ENCODE measurements at places on chromosomes 2 and 18.
A peak's percentile ranks its signal among the peaks of the same experiment; 100 is the strongest.

DNA sequence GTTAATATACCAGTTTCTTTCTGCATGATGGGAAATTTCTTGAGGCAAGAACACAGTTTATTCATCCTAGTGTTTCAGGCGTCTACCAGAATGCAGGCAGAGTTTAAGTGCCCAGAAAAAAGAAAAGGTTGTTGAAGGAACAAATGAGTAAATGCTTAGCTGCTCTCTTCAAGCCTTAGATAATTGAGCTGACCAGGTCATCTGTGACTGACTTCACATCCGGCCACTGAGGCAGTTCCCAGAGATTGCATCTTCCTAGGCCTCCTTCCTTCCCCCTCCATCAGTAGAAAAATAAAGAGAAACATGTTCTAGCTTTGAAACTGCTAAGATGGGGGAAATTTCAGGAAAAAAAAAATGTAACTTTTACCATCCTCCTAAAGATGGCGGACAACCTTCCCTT is 9.4 kb upstream of the TMEM163 start:
- DNase-seq: no peak

DNA sequence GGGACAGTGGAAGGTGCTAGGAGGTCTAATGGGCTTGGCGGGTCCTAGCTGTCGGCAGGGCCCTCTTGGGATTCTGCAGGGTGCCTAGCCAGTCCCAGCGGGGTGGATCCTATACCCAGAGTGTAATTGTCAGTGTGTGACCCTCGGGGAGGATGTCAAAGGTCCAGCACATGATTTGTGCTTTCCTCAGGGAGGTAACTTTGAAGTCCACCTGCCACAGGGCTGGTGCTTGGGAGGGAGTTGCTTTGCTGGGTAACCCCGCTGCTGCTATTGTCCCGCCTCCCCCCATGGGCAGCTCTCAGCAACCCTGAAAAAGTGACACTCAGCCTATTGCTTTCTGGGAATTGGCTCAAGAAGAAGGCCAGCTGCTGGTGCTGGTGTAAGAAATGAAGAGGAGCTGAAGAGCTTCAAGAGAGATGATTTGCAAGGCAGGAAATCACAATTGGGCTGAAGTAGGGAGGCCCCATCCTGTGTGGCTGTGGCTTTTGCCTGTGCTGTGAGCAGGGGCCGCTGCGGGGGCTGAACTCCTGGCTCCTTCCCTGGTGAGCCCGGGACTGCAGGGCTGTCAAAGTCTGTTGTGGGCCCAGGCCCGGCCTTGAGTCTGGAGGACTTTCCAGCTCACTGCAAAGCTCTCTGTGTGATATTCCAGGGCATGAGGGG is 36.4 kb downstream of the EMILIN2 start:
- peak; percentile 18 for DNase-seq

- no peak for DNase-seq
Observed at GRCh38 chr2:221389904-221390303, 182.2 kb downstream of the EPHA4 start.

DNA sequence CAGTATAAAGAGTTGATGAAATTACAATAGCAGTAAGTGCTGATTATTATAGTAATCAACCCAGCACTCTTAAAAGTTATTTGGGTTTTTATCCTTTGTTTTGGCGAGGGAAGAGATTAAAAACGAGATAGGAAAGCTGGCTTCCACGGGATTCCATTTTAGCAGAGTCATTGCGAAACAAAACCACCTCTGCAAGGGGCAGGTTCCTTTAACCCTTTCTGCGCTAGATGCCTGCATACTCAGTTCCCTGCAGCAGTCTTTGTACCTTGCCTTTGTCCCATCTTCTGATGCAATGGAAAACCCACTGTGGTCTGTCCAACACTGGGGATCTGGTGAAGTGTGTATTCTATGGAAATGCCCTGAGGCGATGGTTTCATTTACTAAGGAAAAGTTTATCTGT is 2.7 kb downstream of the YPEL5 start:
- DNase-seq: no peak

DNA sequence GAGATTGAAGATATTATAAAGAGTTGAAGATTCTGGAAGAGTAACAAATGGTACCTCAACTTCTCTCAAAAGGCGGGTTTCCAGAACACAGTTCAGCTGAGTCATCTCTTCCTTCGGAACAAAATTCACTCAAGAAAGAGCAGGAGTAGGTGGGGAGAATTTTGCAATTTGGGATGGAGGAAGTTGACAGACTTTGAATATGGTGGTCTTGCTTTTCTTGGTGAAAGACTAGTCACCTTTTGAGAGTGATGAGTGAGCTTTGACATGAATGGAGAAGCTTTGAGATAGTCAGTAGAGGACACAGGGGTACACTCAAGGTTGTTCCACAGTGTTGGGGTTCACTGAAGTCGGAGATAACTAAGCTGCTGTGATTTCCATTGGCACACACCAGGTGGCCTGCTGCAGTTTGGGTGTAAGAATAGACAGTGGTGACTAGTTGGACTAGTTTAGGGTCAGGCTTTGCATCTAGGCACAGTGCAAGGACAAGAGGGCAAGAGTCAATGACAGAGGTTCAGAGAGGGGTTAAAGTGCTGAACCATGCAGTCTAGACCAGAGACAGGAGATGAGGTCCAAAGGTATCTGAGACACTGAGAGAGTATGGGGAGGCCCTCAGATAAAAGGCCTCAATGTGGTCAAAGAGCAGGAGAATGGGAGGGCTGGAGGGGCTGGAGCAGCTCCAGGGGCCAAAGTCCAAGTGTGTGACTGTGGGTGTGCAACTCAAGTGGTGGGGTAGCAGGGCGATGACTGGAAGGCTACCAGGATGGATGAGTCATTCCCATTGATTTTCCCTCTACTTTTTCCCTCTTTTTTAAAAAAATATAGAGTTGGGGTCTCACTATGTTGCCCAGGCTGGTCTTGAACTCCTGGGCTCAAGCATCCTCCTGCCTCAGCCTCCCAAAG is 7.7 kb downstream of the CCL20 start:
- DNase-seq: no peak

DNA sequence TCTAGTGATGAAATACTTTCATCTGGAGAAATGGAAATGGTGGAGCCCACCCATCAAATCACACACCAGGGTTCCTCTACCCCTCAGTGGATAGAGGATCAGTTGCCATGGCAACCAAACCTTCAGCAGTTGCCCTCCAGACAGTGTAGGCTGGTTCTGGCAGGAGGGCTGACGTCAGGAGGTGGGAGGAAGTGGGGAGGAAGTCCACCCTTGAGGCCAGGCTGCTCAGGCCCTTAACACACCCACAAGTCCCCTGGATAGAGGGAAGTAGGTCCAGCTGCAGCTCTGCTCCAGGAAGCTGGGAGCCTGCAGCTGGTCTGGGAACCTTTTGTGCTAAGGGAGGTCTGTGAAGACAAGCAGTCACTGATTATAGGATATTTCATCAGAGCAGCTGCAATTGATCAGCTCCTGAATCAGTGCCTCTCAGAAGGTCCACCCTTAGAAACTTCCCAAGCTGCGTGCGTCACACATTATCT is 186.6 kb downstream of the MTX2 start:
- no peak for DNase-seq

- DNase-seq: no peak
Observed at GRCh38 chr2:140508756-140509155, 1622.1 kb downstream of the LRP1B start.

GRCh38 chr2:26646986-26647672 is 6.0 kb upstream of the CIB4 start:
- DNase-seq: no peak

DNA sequence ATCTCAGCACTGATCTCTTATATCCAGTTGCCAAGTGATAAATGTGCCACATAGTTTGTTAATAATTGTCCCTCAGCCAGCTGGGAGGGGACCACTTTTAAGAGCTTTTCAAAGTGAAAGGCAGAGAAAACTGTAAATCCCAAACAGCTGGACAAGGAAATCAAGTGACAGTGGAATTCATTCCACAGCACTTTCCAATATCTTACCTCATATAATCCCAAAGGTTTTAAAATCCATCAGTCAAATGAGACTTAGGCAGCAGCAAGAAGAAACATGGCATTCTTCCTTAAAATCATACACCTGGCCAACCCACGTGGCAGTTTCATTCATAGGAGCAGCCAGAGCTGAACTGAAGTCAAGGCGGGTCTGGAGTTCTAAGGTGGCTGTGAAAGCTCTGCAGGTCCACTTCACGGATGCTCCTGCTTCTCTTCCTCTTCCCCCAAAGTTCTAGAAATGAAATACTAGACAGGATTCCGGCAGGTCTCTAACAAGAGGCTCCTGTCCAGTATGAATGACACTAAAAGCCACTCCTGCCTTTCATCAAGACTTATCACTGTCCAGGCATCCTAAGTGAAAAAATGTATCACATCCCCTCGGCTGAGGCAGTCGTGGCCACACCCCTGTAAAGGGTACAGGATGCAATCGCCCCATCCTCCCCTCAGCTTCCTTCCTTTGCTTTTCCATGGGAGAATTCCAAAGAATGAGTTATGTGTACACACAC is 190.4 kb upstream of the STK17B start:
- no peak for DNase-seq

GRCh38 chr18:64053246-64053645 is 83.4 kb downstream of the SERPINB8 start:
- no peak for DNase-seq

- no peak for DNase-seq
Observed at GRCh38 chr2:641164-641871, 35.9 kb downstream of the TMEM18 start.

DNA sequence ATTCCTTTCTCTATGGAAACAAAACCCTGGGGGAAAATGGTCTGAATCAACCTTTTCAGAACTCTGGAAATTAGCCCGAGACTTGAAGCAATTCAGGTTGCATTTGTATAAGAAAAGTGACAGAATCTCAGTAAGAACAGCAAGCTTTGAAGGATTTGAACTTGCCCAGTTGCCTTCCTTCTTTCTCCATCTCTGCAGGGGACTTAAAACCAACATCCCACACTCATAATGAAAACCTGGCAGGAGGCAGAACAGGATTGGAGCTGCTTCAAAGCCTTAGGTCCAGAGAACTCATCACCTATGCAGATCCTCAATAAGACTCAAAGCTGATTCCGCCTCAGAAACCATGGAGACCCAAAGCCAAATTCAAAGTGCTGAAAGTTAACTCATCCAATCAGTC is 790.5 kb upstream of the ID2 start:
- no peak for DNase-seq

GRCh38 chr2:226772389-226773179 is 27.0 kb downstream of the IRS1 start:
- DNase-seq: no peak

DNA sequence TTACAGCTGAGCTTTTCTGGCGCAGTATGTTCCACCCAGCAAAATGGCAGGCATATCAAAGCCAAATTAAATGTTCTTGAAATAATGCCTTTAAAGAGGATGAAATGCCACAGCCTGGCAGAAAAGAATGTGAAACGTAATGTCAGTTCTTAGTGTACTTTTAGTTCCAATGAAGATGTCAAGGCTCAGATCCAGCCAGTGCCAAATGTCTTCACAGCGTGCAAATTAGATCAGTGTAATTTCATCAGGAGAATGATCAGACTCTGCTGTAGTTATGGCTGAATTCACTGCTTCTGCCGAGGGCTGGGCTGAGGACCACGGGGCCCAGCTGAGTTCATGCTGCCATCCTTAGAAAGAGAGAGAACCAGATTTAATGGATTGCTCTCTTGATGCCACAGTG is 78.7 kb upstream of the ITGA4 start:
- no peak for DNase-seq

DNA sequence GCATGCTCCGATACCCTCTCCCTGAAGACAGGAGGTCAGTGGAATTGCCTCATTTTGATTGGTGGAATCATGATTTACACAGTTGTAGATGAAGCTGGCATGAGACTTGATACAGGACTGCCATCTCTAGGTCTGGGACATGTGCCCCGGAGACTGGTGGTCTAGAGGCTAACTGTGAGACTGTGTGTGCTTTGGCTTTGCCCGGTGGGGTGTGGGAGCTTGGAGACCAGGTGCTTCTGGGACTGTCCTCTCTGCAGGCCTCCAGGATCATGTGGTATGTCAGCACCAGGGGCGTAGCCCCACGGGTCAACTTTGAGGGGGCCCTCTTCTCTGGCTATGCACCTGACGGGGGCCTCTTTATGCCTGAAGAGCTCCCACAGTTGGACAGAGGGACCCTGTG is 2.7 kb downstream of the THNSL2 start:
- DNase-seq: no peak

- DNase-seq: no peak
Observed at GRCh38 chr2:28702878-28703277, 48.8 kb upstream of the PPP1CB start.

DNA sequence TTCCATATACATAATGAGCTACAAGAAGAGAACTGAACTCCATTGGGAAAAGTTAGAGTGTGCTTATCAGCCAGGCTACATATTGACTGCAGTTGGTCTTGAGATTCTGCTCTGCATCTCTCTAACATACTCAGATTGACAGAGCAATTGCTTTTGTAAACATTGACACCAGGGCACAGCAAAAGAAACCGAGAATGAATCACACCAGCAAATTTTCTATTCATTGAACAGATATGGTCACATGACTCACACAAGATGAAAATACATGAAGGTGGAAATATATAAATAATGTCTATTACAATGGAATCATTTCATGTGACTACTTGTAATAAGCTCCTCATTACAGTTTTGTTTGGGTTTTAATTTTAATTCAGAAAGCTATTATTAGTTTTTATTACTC is 691.9 kb upstream of the TMEFF2 start:
- DNase-seq: no peak

DNA sequence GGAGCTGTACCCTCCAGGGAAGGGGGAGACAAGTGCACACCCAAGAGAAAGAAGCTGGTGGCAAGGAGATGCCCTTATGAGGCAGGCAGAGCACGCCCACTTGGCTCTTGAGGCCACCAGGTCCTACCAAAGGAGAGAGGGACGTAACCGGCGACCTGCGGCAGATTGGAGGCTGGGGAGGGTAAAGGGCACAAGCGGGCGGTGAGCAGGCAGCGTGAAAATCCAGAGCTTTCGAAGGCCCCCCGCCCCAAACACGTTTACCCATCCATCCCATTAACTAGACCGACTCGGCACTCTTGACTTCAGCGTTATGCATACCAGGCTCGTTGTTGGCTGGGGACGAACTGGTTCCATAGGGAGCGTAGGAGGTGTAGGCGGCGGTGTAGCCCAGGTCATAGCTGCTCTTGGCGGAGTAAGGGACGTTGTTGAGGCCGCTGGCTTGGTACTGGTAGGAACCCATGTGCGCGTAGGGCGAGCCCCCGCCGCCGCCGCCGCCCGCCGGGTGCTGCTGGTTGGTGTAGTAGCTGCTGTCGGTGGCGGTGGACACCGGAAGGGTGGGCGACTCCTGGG is 794 bp downstream of the DLX2 start:
- DNase-seq: no peak

GRCh38 chr18:58823412-58823811 is 41.3 kb upstream of the ZNF532 start:
- DNase-seq: no peak

Data from activated CD4-positive, alpha-beta T cell treated with anti-CD3 and anti-CD28 coated beads for 24 hours (primary cell).